ENCODE measurements at places on chromosomes 7 and 10.

GRCh38 chr7:4634166-4634565, 47.9 kb upstream of the FOXK1 start:
- DNase-seq: no peak

GRCh38 chr10:124058346-124059003, 34.9 kb downstream of the CHST15 start:
- no peak for DNase-seq

DNA sequence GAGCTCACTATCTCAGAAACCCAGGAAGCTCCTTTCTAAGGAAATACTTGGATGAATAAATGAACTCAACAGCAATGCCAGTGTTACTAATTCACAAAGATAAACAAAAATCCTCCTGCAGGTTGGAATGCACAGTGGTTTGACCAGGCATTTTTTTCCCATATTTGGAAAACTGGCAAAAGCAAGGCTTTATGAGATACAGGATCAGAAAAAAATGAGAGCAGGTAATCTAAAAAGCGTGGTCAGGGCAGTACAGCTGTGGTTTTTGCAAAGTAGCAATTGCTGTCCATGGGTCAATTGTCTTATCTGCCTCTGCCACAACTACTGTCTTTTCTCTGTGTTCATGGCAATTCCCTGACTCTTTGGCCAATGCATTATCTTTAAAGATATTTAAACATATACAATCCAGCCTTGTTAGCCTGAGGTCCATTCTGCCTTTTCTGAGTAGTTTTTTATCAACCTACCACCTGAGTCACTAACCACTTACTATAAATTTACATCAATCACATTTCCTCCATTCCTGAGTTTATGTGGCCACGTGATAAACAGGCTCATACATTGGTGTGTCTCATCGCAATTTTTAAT, 564.5 kb upstream of the IGFBP3 start:
- DNase-seq: peak; percentile 91

DNA sequence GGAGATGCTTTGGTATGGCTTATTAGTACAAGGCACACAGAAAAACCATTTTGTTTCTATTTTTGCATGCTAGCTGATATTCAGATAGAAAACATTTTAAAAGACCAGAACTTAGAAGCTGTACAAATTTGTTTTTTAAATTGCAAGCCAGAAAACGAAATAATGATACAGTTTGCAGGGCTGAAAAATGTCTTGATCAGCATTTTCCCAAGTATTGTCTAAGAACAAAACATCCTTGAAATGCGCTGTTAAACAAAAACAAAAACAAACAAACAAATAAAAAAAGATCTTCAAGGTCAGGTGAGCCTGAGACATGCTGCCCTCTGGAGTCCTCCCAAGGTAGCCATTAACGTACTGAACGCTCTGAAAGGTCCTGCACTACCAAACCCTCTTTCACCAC, 98.3 kb downstream of the VIM start:
- no peak for DNase-seq

- DNase-seq: no peak
Observed at GRCh38 chr7:33742521-33742920, 162.8 kb upstream of the BMPER start.

DNA sequence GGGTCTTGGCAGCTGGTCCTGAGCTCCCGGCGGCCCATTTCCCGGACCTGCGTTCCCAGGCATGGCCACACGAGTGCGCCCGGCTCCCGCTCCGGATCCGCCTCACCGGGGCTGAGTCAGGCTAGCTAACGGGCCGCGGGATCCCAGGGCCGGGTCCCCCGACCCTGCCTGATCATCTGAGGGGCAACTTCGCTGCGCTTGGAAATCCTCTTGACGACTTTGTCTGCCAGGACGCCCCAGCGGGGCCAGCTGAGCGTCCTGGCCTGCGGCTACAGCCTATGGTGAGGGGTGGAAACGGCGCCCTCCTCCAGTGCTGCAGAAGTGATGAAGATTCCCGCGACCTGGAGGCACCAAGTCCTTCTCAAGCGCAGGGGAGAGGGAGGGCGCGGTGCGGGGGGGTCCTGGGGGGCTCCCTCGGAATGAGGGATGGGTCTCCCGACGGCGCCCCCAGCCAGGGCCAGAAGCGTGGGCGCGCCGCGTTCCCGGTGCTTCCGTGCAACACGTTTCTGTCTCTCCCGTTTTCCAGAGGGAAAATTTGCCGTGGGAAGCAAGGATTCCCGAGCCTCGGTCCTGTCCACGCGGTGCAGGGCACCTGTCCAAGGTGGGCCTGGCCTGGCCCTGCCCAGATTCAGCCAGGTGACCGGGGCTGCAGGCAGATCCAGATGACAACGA, 212.4 kb downstream of the CCSER2 start:
- DNase-seq: peak; percentile 73

DNA sequence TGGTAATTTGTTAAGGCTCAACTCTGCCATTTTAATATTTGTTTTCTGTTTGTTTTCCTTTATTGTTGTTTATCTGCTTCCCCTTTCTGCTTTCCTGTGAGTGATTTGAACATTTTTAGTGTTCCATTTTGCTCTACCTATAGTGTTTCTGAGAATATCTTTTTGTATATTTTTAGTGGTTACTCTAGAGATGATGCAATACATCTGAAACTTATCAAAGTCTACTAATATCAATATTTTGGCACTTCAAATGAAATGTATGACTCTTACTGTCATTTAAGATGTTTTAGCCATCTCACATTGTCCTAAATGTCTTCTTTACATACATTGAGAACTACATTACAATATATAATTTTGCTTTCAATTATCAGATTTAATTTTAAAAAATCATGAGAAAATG, 98.9 kb downstream of the PLXDC2 start:
- no peak for DNase-seq

DNA sequence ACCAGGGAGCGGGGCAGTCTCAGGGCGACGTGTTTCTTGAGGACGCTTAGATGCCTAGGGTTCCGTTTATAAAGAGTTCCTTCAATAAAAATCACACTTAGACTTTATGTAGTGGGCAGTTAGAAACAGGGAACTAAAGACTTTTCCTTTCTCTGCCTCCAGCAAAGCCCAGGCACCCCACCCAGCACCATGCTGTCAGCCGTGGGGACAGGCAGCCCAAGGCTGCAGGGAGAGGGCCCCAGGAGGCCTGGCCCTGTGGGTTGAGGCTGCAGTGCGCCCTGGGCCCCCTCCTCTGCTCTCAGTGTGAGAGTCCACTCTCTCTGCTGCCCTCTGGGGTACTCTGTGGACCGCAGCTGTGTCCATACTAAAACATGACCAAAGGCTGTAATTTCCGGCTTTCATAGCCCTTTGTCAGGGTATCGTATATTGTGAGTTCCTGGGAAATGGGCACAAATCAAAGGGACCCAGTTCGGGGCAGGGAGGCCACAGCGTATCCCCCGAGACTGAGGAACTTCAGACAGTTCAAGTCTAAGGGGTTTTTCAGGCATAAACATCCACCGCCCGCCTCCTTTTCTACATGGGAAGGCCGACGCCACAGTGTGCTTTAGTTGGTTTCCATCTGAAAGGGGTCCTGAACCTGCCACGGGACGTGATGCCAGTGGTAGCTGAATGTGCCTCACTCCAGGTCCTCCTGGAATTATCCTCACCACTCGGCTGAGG, 59.7 kb downstream of the DNAJB6 start:
- no peak for DNase-seq

DNA sequence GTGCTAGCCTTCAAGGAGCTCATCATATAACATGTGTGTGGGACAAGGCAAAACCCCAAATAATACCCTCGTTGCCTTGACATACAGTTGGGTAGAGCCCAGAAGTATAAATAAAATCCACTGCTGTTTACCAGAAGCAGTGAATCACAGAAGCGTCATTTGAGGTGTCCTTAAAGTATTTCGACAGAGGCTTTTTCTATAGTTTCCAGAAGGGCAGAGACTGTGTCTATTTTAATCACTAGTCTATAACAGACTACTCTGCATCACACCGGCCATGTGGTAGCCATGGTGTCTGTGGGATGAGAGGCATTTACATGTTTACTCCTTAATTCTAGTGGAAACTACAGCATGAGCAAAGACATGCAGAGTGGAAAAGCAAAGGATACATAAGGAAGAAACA, 131.3 kb downstream of the CTTNBP2 start:
- no peak for DNase-seq

DNA sequence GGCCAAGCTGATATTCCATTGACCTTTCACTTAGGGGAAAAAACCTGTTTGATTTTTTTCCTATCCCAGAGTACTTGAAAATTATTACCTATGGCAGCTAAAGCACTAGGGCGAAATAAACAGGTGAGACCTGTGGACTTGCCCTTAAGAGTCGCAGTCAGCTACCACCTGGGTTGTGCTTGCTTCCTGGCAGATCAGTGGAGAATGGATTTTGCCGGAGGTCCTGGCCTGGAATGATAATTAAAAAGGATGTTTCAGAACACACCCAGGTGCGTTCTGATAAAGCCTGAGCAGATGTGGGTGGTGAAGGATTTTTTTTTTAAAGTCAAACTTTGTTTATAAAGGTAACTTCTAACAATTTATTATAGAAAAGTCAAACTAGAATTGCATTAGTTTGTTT, 59.1 kb downstream of the AUTS2 start:
- DNase-seq: no peak

DNA sequence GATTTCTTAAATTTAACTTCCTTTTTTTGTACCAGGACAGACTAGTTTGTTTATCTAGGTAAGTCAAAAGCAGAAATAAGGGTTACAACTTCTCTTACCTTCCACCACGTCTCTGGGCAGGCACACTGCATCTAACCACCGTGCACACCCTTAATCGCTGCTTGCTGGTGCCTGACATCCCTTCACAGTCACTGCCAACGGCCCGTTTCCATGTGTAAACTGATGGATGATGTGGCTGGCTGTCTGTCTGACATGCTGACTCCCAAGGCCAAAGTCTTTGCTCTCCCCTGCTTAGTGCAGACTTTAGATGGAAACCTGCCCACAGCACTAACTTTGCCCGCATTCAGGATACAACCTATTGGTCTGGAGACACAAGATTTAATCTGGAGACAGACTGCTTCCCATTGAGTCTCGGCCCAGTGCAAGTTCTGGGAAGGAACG, 1.1 kb downstream of the TMEM273 start:
- peak; percentile 62 for DNase-seq

- no peak for DNase-seq
Observed at GRCh38 chr7:36514289-36515243, 124.9 kb downstream of the ANLN start.

- peak; percentile 53 for DNase-seq
Observed at GRCh38 chr10:117933036-117933435, 113.7 kb downstream of the RAB11FIP2 start.

GRCh38 chr10:128036746-128037543, 89.3 kb downstream of the MKI67 start:
- DNase-seq: peak; percentile 66

DNA sequence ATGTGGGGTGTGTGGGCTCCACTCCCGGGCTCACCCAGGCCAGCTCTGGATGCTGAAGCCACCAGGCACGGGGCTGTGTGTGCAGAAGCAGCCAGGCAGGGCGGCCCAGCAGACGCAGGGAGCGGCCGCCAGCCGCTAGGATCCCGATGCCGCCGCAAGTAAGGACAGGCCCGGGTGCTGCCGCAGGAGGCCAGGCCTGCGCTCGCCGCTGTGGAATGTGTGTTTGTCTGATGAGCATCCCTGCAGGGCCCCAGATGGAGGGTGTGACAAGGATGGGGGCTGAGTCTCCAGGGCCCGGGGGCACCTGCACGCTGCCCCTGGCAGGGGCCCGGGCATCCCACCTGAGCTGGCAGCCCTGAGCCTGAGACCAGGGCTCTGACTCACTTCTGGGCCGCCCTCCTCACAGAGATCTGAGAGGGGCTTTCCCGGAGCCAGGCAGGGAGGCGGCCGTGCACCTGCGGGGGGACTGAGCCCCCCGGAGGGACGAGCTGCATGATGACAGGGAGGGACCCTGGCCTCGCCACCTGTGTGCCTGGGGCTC, 101.5 kb downstream of the FOXL3 start:
- no peak for DNase-seq

- DNase-seq: peak; percentile 31
Observed at GRCh38 chr10:75611172-75611992, 180.0 kb downstream of the LRMDA start.

Data from kidney tubule cell (primary cell).